D721Med (cell line): ENCODE measurements at places on chromosomes 3 and 15.

DNA sequence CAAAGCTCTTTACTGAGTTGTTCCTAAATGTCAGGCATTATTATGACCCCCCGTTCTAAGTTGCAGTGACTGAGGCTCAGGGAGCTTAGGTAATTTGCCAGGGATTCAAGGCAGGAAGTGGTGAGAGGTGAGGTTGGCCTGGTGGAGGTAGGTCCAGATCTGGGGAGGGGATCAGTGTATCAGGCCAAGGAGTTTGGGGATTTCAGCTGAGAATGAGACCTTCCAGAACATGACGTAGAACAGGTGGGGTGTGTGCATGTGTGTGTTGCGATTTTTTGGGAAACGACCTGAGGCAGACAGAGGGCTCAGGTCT, 41.1 kb upstream of the MRPS22 start:
- no peak for DNase-seq

GRCh38 chr3:135140591-135140990, 345.5 kb downstream of the EPHB1 start:
- DNase-seq = no peak

DNA sequence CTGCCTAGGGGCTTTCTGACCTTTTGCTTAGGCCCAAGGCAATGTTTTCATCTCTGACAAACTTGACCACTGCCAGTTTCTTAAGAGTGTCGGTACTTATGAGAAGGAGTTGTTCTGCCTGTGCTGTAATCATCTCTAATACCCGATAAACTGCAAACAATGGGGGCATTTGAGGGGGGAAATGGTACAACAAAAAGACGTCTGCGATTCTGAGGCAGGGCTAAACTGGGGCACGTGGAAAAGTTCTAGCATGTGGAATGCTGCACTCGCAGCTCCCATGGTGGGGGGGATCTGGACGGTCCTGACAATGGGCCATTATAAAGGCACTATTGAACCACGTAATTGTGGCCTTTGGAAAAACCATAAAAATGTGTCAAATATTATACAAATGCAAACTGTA, 73.1 kb upstream of the SAMMSON start:
- no peak for DNase-seq

DNA sequence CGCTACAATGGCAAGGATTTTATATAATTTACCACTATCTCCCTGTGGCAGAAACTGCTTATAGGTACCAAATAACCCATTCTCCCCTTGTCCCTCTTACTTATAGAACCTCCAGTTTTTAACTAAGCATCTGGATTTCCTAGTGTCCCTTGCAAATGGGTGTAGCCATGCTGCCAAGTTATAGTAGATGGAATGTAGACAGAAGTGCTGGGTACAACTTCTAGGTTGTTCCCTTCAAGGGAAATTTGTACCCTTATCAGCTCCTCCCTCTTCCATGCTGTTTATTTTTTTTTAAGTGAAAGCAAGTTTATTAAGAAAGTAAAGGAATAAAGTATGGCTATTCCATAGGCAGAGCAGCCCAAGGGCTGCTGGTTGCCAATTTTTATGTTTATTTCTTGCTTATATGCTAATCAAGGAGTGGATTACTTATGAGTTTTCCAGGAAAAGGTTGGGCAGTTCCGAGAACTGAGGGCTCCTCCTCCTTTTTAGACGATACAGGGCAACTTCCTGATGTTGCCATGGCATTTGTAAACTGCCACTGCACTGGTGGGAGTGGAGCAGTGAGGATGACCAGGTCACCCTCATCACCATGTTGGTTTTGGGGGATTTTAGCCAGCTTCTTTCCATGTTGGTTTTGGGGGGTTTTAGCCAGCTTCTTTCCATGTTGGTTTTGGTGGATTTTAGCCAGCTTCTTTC, 40.1 kb upstream of the TM4SF19 start:
- DNase-seq = no peak

- DNase-seq = no peak
Observed at GRCh38 chr3:33490641-33491241, 50.5 kb upstream of the UBP1 start.

DNA sequence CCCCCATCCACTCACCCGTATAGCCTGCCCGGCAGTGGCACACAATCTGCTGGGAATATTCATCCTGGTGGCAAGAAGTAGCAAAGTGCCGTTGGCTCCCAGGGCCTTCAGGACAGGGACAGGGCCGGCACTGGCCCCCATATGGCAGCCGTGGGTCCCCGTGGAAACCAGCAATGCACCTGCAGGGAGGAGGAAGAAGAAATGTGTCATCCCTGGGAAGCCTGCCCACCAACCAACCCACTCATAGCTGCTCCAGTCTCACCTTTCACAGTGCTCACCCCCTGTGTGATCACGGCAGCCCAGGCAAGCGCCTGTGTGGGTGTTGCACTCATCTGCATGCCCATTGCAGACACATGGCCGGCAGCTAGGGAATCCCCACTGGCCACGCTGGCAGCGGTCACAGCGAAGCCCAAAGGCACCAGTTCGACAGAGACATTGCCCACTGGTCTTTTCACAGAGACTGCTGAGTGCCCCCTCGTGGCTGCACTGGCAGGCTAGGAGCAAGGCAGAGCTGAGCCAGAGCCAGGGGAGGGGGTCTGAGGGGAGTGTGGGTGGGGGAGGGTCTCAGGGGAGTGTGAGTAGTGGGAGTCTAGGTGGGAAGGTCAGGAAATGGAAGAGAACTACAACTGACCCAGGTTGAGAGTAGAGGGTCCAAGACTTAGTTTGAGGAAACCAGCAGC, 4.5 kb upstream of the USP19 start:
- no peak for DNase-seq

DNA sequence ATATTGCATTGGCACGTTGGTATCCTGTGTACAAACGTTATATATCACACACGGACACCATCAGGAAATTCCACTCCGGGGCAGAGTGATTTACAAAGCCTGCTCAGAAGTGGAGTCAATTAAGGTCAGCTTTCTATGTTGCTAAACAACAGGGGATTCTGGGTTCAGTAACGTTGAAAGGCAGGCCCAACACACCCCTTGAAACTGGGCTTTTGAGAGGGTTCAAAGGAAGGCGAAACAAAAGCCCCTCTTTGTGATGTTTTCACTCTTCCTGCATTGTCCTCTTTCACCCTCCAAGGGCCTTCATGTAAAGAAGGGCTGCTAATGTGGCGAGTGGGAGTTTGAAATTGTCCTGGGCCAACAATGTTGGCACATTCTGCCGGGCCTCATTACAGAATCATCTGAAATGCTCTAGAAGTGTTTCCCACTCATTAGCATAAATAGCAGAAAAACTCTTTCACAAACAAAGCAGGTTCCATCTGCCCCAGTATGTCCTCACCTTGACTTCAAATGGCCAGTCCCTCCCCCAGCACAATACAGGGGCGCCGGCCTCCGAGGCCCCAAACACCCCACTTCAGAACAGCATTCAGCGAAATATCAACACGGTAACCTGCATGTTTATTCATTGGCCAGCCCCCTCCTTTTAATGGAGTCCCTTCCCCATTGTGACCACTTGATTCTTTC, 76.4 kb downstream of the HES1 start:
- DNase-seq = no peak

- DNase-seq = no peak
Observed at GRCh38 chr15:57472861-57473260, 96.6 kb downstream of the CGNL1 start.

- no peak for DNase-seq
Observed at GRCh38 chr3:79297245-79297960, 470.4 kb downstream of the ROBO1 start.
